ENCODE measurements at places on chromosomes 1 and 21. TPM values are rescaled to one million over a fixed set of nuclear protein-coding genes. Genes with fewer than 3 reads are reported as not detected.
A peak's percentile ranks its signal among the peaks of the same experiment; 100 is the strongest.

DNA sequence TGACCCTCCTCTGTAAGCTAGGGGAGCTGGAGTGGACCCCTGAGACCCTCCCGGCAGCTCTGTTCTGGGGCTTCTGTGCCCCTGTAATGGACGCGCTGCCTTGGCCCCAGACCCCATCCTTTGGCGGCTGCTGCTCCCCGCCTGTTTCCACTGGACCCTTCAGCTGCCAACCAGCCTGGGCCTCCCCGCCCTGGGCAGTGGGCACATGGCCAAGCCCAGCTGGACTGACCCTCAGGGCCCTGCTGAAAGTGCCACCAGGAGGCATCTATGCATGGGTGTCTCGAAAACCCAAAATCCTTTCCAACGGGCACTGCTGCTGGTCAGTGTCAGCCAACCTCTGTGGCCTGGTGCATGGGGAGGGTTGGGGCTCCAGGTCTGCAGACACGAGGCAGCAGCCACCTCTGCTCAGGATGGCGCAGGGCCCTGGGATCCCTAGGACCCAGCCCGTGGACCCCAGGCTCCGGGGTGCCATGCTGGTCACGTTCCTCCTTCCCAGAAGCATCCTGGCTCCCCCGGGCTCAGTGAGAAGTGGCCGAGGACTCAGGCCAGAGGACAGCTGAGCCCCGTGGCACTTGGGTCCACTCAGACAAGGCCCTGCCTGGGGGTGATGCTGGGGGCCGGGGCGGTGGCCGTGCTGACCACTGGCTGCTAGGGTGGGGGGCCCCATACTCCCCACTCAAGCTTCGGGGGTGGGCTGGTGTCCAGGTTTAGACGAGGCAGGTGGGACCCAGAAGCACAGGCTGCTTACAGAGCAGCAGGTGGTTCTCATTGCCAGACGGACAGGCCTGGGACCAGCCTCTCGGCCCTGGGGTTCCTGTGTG, 46.9 kb downstream of the SLX9 start:
- no peak for DNase-seq

Gene C1orf116
- 0.21 TPM for total RNA-seq

DNA sequence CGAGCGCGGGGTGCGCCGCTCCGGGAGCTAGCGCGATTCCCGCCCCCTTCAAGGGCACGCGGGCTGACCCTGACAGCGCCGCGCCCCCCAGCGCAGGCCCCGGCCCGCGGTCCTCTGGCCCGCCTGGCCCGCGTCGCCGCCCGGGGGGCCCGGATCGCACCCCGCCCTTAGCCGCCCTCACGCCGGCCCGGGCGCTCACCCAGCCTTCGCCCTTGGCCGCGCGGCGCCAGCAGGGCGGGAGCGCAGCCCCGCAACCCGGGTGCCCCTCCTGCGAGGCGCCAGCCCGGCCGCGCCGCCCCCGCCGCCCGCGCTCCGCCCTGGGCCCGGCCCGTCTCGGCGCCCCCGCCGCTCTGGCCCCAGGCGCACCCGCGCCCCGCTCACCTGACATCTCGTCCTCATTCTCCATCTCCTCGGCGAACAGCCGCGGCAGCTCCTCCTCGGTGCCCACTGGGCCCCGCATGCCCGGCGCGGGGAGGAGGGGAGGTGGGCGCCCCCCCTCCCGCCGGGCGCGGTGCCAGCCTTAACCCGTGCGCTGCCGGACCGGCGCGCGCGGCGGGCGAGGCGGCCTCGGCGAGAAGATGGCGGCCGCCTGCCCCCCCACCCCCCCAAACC, 451 bp downstream of the CHD5 start:
- no peak for DNase-seq

GRCh38 chr1:169933984-169934725, 40.5 kb upstream of the SCYL3 start:
- no peak for DNase-seq

Gene SPRR2A
- total RNA-seq, result not detected

- peak; percentile 48 for DNase-seq
Observed at GRCh38 chr1:92705446-92705845, 79.5 kb downstream of the EVI5 start.
